NCI-H1105 (cell line): ENCODE measurements at places on chromosomes 4 and X.

DNA sequence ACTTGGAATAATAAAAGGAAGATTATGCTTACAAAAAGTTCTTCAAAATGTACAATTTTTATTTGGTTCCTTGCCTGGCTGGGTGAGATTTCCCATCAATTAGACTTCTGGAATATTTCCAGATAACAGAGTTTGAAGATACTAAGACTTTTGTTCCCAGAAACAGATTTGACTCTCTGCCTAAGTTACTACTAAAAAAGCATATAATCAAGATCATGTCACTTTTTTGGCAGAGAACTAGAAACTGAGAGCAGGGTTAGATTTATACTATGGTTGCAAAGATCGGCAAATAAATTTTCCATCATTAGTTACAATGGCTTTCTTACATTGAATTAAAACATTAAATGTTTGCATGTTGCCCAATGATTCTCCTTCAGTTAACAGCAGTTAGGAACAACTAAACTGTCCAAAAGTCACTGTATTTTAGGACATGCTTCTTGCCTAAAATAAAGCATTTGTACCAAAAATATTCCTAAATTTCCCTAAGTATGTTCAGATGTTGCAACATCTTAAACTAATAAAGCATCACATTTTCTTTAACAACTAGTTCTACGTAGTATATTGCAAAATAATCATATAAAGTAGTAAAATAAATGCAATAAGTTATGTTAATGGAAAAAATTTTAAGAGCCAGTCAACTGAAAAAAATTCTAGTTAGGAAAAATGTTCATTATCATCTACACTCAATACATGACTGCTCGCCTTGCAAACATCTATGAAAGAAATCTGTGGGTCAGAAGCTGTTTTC is 73.0 kb downstream of the SEC24D start:
- no peak for DNase-seq

GRCh38 chr4:145557720-145558119 is 61.5 kb upstream of the MMAA start:
- DNase-seq: no peak

DNA sequence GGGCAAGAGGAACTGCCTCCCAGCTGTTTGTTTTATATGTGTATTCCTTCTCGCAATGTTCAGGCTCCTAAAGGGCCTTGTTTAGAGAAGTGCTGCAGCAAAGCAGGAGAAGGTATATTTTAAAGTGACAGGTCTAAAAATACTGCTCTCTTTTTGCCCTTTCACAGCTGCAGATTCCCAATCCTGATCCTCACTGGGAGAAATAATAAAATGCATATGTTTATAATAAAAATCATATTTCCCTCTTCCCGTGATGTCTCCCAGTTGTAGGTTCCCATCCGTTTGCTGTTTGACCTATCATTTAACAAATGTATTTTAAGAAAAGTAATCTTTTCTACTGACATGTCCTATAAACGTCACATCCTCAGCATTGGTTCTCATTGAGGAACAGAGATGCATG is 62.7 kb upstream of the GPC4 start:
- no peak for DNase-seq

- DNase-seq: no peak
Observed at GRCh38 chr4:104235967-104236366, 258.7 kb downstream of the CXXC4 start.

DNA sequence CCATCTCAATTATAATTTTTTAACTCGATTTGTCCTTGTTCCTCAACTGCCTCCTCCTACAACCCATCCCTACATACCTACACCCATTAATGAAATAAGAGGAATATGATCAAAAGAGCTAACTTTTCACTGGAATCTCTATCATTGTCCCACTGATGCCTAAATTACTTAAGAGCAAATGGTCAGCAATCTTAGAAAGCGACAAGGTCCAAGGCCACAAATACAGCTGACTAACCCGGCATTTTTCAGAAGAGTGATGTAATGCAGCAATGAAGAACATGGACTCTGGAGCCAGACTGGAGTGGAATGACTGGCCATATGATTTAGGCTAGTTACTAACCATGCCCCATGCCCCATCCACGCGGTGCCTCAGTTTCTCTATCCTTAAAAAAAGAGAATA is 56.2 kb downstream of the PPA2 start:
- no peak for DNase-seq

DNA sequence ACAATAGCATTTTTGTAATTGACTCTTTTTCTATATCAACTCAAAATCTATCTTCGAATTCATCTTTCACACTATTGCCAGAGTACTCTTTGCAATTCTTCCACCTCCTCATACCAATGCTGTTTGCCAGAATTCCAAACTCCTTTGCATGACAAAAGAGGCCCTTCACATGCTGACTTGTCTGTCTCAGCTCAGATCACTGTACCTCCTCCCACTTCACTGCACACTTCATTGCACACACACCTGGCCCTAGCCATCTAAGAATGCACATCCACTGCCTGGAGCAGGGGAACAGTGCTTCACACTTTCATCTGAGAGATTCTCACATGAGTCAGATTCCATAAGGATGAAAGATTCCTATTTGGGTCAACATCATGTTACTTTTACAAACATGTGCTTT is 56.5 kb downstream of the PRDM5 start:
- DNase-seq: peak; percentile 5

GRCh38 chrX:40088299-40088625 is 9.5 kb downstream of the BCOR start:
- DNase-seq: no peak

GRCh38 chrX:135572436-135572835 is 52.0 kb downstream of the INTS6L start:
- DNase-seq: no peak

DNA sequence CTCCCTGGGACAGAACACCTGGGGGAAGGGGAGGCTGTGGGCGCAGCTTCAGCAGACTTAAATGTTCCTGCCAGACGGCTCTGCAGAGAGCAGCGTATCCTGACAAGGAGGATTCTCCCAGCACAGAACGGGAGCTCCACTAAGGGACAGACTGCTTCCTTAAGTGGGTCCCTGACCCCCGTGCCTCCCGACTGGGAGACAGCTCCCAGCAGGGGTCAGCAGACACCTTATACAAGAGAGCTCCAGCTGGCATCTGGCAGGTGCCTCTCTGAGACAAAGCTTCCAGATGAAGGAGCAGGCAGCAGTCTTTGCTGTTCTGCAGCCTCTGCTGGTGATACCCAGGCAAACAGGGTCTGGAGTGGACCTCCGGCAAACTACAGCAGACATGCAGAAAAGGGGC is 44.5 kb upstream of the FAAH2 start:
- DNase-seq: no peak

DNA sequence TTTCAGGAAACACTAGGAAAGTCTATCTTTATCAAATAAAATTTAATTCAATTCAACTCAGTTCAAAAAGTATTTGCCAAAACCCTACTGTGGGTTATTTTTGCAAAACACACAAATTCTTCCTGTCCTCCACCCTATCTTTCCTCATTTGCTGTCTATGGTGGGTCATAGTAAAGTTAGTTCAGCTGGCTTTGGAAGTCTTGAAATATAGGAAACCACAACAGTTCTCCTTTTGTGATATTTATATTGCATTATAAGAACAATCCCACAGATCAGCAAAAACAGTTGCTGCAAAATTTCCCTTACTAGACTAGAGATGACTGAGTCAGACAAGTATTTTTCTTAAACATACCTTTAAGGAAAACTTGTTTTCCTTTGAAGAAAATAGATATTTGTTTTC is 22.2 kb downstream of the CYBB start:
- no peak for DNase-seq

- no peak for DNase-seq
Observed at GRCh38 chrX:126994032-126994600, 174.6 kb downstream of the PRR32 start.

GRCh38 chr4:87543835-87544461 is 14.8 kb upstream of the SPARCL1 start:
- DNase-seq: no peak

GRCh38 chr4:13322681-13323101 is 161.4 kb downstream of the RAB28 start:
- no peak for DNase-seq

- DNase-seq: no peak
Observed at GRCh38 chr4:111789901-111790640, 355.2 kb upstream of the FAM241A start.

DNA sequence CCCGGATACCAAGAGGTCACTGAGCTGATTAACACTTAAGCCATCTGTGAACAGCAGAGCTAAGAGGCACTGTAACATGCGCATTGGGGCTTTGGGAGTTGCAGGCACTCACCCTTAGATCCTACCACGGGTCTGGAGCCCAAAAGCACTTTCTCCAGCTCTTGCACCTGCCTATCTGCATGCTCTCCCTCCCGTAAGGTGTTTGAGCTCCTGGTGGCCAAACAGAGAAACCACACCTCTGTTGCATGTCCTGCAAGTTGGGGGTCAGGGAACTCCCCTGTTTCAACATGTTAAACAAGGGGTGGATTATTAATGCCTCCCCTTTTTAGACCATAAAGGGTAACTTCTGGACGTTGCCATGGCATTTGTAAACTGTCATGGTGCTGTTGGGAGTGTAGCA is 49.8 kb downstream of the GYPA start:
- DNase-seq: no peak

- DNase-seq: peak; percentile 62
Observed at GRCh38 chr4:105619188-105619931, 66.9 kb downstream of the ARHGEF38 start.

DNA sequence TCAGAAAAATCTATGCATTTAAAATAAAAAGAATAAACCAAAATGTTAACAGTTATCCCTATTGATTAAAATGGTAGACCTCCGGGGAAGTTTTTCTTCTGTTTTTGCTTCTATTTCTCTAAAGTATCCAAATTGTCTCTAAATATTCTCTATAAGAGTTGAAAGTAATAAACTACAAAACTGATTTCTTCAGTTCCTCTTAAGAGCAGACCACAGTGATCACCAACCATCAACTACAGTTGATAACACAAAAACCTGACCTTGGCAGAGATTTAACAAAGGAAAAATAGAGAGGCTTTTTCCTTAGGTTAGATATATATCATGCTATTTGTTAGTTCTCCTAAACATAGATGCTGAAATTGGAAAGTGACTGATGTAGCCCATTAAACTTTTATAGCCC is 27.3 kb downstream of the DDX60 start:
- no peak for DNase-seq

- DNase-seq: no peak
Observed at GRCh38 chr4:71689822-71690221, 94.1 kb downstream of the GC start.
